IPS DF 6.9 (cell line): ENCODE measurements at places on chromosomes 4 and X.

GRCh38 chrX:42691196-42691595 lies 86.8 kb downstream of the PPP1R2C start:
- no peak for DNase-seq

GRCh38 chr4:148077581-148077980 lies 345.7 kb downstream of the ARHGAP10 start:
- DNase-seq = no peak

GRCh38 chr4:97643179-97643578 lies 500.1 kb downstream of the STPG2 start:
- DNase-seq = no peak

DNA sequence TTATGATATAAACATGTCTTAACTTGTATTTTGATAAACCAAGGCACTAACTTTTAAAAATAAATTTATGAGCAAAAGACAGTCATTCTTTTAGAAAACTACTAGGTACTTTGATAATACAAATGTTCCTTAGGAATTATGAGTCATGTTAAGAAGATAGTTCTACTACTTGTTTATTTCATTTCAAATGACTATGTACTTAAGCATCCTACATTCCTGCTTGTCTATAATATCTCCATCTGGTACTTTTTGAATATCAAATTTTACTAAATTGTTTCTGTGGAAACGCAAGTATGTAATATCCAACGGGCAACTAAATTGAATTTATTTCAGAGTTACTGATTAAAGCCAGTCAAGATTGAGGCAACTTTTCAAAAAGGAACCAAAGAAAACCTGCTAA lies 61.8 kb downstream of the CAMK2D start:
- DNase-seq = no peak

GRCh38 chr4:3310301-3311094 lies 17.7 kb downstream of the RGS12 start:
- no peak for DNase-seq

GRCh38 chr4:51895158-51895557 lies 52.2 kb downstream of the DCUN1D4 start:
- no peak for DNase-seq

- DNase-seq = no peak
Observed at GRCh38 chr4:53478671-53479456, 101.4 kb downstream of the FIP1L1 start.

- no peak for DNase-seq
Observed at GRCh38 chrX:155871934-155872333, 9.2 kb upstream of the VAMP7 start.

GRCh38 chr4:136390824-136391223 lies 1141.5 kb downstream of the PCDH18 start:
- DNase-seq = no peak

DNA sequence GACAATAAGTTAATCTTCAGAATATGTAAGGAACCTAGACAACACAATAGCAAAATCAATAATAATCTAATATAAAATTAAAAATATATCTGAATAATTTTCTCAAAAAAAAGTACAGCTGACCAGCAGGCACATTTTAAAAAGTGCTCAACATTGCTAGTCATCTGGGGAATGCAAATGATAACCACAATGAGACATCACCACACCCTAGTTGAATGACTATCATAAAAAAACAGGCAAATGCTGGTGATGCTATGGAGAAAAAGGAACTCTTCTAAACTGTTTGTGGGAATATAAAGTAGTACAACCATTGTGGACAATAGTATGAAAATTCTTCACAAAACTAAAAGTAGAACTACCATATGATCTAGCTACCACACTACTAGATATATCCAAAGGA lies 956.9 kb upstream of the NDST4 start:
- no peak for DNase-seq

GRCh38 chr4:176433983-176434382 lies 114.2 kb downstream of the SPCS3 start:
- DNase-seq = no peak

GRCh38 chr4:147776716-147777115 lies 44.8 kb downstream of the ARHGAP10 start:
- DNase-seq = no peak

DNA sequence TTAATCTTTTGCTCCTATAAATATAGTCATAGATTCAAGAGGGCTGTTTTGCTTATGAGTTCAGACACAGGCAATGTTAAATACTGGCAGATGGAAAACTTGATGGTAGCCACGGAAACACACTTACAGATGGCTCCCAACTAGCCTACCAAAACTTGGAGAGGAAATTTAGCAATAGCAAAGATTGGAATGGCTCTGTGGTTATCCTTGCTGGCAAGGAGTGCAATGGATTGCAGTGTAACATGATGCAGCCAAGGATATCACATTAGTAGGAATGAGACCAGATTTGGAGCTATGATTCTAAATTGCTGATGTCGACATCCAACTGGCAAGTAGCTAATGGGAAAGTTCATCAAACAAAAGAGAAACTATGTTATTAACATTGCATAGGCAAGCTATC lies 791.0 kb upstream of the DIAPH2 start:
- DNase-seq = no peak

DNA sequence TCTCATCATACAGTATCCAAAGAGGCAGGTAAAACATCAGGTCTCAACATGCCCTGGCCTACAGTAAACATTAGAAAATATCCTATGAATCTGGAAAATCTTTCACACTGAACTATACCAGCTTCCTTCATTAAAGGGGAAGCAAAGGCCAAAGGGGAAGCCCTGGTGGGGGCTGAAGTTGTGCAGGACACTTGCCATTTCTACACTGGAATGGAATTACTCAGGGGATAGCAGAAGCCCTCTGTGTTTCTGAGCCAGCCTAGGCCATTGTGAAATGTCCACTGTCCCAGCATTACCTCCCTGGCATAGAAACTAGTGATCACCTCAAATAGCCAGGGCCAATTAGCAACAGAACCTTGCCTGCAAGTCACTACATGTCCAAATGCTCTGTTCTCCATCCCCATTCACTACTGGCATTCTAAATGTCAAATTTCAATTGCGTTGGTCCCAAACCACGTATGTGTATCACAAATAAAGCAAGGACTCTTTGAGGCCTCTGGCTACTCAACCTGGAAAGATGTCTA lies 429.9 kb downstream of the AFF2 start:
- no peak for DNase-seq

- DNase-seq = no peak
Observed at GRCh38 chrX:152403515-152403914, 47.6 kb downstream of the GABRA3 start.

- DNase-seq = no peak
Observed at GRCh38 chr4:74661427-74662201, 132.7 kb downstream of the BTC start.

- DNase-seq = no peak
Observed at GRCh38 chr4:87426865-87427517, 4.6 kb downstream of the NUDT9 start.

- DNase-seq = no peak
Observed at GRCh38 chr4:88078579-88078978, 71.1 kb downstream of the PKD2 start.

DNA sequence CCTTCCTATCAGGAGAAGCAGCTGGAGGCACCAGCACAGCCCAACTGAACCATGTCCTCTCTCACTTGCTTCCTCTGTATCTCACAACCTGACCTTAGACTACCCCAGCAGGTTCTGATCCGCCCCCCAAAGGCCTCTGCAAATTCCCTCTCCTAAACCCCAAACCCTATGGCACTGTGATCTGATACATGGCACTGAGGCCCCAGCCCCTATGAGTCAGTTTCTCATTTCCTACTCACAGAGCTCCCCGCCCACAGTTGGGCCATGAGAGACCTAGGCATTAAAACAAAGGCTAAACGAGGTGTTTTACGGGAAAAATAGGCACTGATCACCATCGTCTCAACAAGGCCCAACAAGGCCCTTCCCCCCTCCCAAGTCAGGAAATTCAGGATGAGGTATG lies 19.1 kb downstream of the SASH3 start:
- DNase-seq = no peak

- no peak for DNase-seq
Observed at GRCh38 chrX:7028246-7028645, 119.3 kb upstream of the STS start.

GRCh38 chr4:40789031-40789430 lies 39.3 kb downstream of the NSUN7 start:
- DNase-seq = no peak

DNA sequence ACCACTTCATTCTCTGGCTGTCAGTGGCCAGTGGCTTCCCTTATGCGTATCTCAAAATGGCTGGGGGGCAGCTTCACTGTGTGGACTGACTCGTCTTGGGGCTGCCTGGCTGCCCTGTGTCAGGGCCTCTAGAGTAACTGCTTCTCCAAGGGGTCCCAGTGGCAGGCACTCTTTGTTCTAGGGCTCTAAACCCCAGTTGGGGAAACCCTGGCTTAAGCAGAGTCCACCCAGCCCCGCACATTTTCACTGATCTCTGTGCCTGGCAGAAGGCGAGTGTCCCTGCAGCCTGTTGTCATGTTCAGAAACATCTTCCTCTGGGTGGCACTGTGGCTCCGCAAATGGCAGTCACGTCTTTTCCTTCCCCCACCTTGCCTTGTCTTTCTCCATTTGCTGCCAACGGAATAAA lies 59.7 kb downstream of the NBDY start:
- no peak for DNase-seq

DNA sequence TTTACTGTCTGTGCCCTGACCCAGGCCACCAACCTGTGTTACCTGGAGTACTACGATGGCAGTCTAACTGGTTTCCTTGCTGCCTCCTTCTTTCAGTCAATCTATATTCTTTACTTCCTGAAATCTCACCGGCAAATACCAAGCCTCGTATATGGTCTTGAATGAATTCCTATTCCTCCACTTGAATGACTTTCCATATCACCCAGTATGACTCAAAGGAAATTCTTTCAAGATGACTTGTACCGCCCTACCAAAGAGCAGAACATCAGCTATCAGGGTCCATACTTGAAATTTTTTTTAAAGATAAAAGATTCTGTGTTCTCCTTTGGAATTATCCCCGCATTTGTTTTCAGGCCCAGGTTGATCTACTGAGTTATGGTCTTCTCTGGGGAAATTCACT lies 378.0 kb downstream of the AFF2 start:
- no peak for DNase-seq

- DNase-seq = no peak
Observed at GRCh38 chr4:128653527-128654444, 155.7 kb upstream of the JADE1 start.

GRCh38 chr4:80017125-80017854 lies 55.7 kb downstream of the ANTXR2 start:
- DNase-seq = no peak

GRCh38 chrX:67953658-67954057 lies 409.8 kb downstream of the AR start:
- DNase-seq = no peak

DNA sequence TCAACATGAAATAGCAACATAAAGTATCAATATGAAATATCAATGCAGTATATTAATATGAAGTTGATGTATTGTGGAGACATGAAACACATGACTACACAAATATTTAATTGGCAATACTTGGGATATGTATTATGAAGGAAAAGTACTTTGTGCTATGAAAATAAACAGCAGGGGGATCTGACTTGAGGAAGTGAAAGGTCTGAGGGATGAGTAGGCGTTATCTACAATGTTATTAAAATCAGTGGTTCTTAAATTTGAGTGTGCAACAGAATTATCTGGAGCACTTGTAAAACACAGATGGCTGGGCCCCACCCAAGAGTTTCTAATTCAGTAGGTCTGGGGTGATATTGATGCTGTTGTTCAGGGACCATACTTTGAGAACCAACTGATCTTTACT lies 27.4 kb upstream of the ARX start:
- DNase-seq = no peak

DNA sequence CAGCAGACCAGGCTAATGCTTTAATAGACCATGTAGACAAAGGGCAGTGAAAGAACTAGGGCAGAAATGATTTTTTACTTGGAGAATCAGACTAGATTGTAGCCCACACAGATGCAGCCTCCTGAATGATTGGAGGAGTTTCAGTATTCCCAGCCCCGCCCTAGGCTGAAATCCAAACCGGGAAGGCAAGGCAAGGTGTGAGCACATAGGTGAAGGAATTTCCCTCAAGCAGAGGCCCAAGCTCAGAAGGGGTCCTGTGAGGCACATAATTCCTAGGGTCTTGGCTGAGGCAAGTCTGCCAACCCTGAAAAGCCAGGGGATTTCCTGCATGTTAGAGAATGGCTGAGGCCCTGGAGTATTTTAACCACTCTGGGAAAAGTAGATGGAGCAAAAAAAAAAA lies 56.4 kb upstream of the PAK3 start:
- no peak for DNase-seq
